ENCODE measurements at places on chromosomes 13 and 19. TPM values are rescaled to one million over a fixed set of nuclear protein-coding genes. Genes with fewer than 3 reads are reported as not detected.

DNA sequence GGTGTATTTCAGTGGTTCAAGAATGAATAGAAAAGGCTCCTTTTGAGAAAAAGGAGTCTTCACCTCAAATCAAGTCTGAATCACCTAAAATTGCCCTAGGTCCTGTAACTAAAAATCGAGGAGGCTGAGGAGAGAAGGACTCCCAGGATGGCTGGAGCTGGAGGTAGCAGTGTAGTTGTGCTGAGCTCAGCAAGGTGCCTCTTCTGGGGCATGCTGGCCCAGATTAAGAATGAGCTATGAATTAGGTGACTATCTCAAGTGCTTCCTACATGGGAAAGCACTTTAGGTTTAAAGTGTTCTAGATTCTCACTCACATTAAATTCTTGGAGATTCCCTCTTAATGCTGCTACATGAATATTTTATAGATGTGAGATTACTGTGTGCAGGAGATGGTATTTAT is 28.8 kb upstream of the KL start:
- H3K36me3 ChIP-seq: no peaks in the 10 kb centered on the region
- no peak for DNase-seq
- H3K4me3 ChIP-seq: no peak overlapping the region
- no peak overlapping the region for H3K27ac ChIP-seq
- H3K27me3 ChIP-seq: no peaks in the 10 kb centered on the region

RNF113B gene
- not detected for total RNA-seq

GRCh38 chr19:6467384-6467783 is 3.3 kb downstream of the CRB3 start:
- H3K36me3 ChIP-seq: no peaks in the 10 kb centered on the region
- no peak overlapping the region for H3K4me3 ChIP-seq
- peaks cover under 1% of the 10 kb centered on the region for H3K4me1 ChIP-seq

DNA sequence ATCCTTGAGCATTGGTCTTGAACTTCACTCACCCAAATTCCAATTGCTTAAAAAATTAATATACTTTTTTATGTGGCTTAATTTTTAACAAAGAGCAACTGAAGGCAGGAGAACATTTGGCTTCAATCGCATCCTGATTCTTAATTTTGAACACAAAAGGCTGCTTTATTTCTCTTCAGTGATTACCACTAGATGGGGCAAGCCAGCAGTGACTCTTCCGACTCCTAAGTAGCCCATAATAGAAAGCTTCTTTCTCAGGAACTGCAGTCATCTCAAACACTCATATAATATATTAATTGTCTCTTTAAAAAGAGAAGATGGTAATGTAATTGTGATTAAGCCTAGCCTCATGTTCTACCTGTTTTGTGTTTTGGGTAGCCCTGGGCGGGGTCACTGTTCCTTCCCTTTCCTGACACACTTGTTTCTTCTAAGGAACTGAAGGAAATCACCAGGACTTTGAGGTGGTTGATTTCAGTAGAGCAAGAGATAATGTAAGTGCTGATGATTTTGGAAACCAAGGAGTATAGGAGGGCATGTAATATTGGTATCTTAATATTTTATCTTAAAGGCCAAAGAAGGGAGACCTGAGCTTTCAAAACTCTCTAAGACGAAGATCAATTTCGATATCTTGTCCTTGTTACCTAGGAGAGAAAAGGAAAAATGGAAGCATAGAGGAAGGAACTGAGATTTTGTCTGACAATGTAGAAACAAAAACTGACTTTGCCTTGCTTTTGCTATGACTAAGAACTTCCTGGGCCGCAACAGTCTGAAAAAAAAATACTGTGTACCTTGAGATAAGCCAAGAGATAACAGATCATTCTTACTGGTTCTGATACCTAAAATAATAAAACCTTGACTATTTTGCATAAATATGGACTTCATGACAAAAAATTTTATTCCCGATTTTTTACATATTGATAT is 73.1 kb downstream of the TNFSF13B start:
- DNase-seq: no peak
- H3K36me3 ChIP-seq: no peaks in the 10 kb centered on the region
- no peak overlapping the region for H3K4me3 ChIP-seq
- H3K4me1 ChIP-seq: no peaks in the 10 kb centered on the region
- no peaks in the 10 kb centered on the region for H3K27me3 ChIP-seq
- H3K27ac ChIP-seq: no peak overlapping the region
